ENCODE measurements at places on chromosomes 11 and 22.
A peak's percentile ranks its signal among the peaks of the same experiment; 100 is the strongest.

GRCh38 chr11:63839508-63840355 lies 822 bp downstream of the MARK2 start:
- DNase-seq = peak; percentile 62

GRCh38 chr11:123800036-123800435 lies 6.1 kb downstream of the OR6M1 start:
- DNase-seq = no peak

DNA sequence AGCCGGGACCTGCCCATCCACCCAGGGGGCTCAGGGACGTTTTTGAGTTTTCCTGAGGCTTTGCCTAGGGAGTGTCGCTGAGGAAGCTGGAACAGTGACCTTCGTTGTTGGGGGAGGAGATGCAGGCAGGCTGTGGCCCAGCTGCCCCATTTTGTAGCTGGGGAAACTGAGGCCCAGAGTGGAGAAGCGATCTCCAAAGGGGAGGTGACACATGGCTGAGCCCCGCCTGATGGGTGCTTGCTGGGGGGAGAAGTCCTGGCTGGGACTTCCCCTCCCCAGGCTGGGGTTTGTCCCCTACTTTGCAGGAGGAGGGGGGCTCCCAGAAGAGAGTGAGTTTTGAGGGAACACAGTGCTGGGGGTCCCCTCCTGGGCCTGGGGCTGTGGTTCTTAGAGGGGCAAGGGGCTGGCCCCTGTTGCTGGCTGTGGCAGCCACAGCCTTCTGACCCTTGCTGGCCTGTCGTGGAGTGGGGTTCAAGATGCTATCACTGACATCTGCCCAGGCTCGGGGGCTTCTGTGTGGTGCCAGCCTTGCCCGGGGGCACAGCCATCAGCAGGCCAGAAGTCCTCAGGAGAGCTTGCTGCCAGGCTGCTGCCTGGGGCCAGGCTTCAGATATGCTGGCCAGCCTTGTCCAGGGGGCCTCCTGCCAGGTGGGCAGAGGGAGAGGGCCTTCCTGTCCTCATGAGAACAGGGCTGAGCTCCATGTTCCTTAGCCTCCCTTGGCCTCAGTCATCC lies 21.4 kb downstream of the KCNQ1 start:
- no peak for DNase-seq

GRCh38 chr11:9267680-9268079 lies 2.5 kb upstream of the DENND5A start:
- DNase-seq = no peak

GRCh38 chr11:127464325-127464724 lies 463.8 kb upstream of the KIRREL3 start:
- no peak for DNase-seq

- no peak for DNase-seq
Measured at GRCh38 chr11:127628458-127628785, 627.9 kb upstream of the KIRREL3 start.

DNA sequence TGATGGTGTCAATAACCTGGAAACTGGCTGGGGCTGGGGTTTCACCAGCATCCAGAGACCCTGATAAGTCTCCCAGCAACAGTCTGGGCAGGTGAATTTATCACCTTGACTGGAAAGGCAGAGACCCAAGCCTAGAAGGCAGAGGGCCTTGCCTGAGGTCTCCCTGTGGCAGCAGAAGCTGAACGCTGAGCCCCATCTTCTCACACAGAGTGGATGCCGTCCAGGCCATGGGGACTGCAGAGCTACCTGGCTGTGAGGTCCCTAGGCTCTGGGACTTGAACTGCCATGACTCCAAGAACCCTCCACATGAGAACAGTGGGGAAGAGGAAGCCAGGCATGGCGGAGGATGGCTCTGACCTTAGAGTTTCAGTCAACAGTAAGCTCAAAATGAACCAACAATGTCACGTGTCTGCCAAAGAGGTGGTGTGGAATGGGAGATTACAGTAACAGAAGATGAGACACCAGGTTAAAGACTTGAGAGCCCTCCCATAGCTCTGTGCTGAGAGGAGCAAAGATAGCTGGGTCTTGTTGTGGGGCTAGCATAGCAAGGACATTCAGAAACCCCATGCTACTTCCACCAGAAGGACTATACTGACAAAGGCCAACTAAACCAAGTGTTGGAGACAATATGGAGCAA lies 79.1 kb upstream of the LINC01488 start:
- peak; percentile 50 for DNase-seq

- no peak for DNase-seq
Measured at GRCh38 chr11:44634401-44635281, 69.2 kb downstream of the CD82 start.

GRCh38 chr11:1771700-1772099 lies 8.0 kb upstream of the CTSD start:
- DNase-seq = peak; percentile 56

DNA sequence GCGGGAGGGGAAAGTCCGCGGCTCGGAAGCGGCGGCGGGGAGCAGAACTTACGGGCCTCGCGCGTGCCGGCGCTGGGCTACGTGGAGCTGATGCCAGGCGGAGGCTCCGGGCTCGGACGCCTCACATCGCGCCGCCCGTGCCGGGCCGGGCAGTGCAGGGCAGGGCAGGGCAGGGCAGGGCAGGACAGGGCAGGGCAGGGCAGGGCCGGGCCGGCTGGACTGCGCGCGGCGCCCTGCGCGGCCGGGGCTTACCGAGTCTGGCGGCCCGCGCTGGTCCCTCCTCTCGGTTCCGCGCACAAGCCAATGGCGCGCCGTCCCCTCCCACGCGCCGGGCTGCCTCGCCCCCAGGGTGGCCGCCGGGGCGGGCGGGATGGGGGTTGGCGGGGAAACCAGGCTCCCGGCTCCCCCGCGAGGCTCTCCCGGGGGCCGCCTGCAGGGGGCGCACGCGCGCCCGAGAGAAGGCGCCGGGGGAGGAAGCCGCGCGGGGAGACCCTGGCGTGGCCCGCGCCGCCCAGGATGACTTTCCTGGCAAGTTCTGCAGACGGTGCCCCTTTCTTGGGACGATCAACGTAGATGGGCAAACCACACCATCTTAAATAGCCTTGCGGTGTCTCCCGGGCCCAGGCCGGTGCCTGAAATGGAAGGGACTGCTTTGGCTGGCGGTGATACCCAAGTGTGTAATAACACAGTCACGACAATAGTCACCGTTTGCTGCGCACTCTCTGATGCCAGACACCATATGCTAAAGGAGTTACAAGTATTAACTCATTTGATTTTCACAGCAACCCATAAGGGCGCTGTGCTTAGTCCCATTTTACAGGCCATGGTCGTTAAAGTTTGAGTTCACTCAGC lies at the start of gene TP53I11:
TP53I11 (minus strand) TSS at position 259 of the 852 bp plus-strand sequence. CDS start 12,548 bp downstream, outside the sequence.
- peak; percentile 70 for DNase-seq

GRCh38 chr11:110979696-110980095 lies 265.8 kb upstream of the POU2AF2 start:
- no peak for DNase-seq

DNA sequence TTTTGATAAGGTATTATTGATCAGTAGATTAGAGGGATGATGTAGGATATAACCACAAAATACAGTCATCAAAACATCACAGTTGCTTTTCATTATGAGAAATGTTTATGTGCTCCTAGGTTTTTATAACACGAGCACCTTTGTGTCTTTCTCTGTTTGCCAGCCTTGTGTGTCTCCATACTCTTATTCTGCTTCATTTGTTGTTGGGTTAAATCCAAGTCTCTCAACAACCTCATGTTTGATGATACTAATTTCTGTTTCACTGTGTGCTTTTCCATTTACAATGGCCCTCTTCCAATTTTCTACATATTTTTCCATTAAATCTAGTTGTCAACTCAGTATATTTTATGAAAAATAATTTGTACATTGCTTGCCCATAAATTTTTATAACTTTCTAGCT lies 107.7 kb upstream of the POU2AF2 start:
- no peak for DNase-seq

DNA sequence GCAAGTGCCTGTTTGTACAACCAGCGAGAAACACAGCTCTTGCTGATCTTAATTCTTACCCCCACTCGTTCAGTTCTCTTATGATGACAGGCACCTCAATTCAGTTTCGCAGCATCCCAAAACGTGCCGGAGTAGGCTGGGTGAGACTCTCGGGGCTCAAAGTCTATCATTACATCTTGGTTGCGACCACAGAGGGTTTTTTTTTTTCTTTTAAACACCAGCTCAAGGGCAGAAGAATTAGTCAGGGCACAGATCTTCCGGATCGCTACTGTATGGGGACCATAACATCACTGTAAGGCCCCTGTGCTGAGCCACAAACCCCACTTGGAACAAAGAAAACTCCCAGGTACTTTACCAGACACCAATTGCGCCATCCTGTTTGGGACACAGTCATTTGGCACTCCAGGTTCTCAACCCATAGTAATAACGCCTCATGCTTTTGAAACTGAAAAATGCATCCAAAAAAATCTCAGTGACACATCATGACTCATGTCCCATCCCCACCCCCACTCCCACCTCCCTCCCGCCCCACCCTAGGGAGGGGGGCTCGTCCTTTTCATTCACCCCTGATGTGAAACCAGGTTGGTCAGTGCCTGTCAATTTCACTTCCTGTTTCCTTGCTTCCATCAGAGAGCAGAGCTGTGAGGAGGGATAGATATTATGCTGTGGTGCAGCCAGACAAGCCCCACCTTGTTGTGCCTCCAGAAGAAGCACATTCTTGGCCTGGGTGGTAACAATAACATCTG lies 41.0 kb upstream of the CD5 start:
- no peak for DNase-seq

GRCh38 chr11:121564948-121565684 lies 112.3 kb upstream of the SORL1-AS1 start:
- no peak for DNase-seq

DNA sequence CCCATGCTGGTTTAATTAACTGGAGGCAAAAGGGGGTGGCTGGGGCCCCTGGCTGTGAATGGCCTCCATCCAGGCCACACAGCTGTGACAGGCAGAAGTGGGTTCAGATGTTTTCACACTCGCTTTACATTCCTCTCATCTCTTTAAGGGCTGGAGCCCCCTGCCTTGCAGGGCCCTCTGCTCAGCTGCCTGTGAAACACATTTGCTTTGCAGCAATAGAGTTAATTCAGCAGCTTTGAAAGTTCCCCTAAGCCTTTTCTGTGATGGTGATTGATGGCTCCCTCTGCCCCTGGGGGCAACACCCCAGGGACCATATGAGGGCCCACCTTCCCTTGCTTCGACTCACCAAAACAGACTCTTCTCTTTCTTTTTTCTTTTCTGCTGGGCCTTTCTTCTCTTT lies 139.3 kb downstream of the FEZ1 start:
- DNase-seq = no peak

GRCh38 chr11:125496529-125496857 lies 428 bp upstream of the FEZ1 start:
- DNase-seq = no peak

GRCh38 chr11:69369945-69370344 lies 76.0 kb downstream of the MYEOV start:
- DNase-seq = no peak

DNA sequence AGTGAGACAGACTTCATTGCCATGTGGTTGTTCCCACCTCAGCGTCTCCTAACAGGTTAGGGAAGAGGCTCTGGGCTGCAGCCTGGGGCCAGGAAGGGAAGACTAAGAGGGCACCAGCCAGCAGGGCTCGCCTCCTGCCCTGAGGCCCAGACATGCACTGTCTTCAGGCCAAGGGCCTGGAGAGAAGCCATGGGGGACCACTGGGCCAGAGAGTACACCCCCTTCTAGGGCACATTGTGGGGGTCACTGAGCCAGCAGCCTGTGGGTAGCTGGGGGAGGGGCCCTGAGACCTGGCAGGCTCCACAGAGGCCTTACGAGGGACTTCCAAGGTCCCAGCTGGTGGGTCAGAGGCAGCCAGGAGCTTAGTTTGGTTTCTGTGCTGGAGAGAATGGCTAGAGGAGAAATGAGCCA lies 25.0 kb upstream of the MYRF start:
- DNase-seq = no peak

GRCh38 chr11:11965656-11966353 lies 42.6 kb downstream of the DKK3 start:
- no peak for DNase-seq

GRCh38 chr11:26992031-26992541 lies 1.8 kb upstream of the FIBIN start:
- no peak for DNase-seq

DNA sequence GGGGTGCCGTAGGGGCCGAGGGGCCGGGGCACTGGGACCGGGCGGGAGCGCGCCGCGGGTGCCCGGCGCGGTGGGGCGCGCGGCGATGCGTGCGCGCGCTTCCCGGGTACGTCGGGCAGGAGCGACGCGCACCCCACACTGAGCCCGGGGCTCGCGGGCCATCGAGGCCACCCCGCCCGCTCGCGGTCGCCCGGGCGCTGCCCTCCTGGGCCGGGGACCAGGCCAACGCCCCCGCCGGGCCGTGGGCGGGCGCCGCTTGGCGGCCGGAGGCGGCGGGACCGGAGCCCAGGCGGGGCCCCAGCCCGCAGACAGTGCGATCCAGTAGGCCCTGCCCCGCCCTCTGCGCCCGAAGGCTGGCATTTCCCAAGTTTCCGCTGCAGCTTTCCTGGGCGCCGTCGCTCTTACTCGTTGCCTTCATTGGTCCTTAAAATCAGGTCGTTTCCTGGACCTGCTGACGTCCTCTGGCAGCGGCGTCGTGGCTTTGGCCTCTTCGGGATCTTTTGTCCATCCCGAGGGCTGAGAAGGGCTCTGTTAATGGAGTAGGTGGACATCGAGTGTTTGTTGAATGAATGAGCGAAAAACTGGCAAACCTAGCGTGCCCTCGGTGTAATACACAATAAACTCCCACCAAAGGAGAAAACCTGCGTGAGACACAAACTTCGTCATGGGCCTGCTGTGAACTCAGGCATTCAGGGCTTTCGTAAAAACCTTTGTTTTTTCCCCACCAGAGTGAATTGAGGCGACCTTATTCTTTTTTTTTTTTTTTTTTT lies 638 bp downstream of the PARVA start:
- no peak for DNase-seq

DNA sequence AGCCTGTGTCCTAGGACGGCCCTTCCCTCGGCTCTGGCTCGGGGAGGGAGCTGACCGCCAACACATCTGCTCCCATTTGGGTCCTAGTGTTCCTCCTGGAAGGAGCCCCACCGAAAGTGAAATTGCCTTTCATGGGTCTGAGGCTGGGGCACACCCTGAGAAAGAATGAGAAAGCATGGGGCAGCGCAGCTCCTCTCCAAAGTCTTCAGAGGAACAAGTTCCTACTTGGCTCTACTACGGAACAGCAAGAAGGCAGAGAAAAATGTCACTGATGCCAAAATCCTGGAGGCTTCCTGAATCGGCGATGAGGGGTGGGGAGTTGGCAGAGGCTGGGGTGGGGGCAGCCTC lies 41.5 kb upstream of the MYEOV start:
- DNase-seq = no peak

DNA sequence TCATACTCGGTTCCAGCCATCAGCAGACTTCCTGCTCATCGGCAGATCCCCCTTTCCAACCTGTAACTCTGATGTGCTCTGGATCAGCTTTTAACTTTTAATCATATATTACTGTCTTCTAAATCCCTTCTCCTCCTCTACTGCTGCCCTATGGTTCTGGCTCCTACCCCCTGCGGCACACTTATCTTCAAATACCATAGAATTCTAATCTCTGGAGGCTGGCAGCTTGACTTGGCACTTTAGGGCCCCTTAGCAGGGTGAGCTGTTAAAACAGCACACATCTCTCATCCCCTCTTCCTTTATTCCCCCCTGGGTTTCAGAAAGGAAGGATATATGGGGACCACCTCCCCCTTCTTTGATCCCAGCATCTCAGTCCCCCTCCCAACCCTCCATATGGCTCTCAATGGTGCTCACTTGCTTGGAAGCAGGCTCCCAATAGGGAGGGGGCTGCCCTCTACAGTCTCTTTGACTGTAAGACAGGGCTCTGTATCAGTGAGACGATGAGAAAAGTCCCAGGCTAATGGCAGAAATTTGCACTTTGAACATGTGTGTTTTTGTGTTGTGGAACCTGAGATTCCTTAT lies 4.4 kb upstream of the CNTF start:
- peak; percentile 57 for DNase-seq

GRCh38 chr11:88357323-88358039 lies 19.9 kb upstream of the CTSC start:
- peak; percentile 70 for DNase-seq

GRCh38 chr11:103608566-103608965 lies 427.9 kb upstream of the DDI1 start:
- DNase-seq = no peak
